Brain pericyte (primary cell): ENCODE measurements at places on chromosomes 12 and 14.
A peak's percentile ranks its signal among the peaks of the same experiment; 100 is the strongest.

DNA sequence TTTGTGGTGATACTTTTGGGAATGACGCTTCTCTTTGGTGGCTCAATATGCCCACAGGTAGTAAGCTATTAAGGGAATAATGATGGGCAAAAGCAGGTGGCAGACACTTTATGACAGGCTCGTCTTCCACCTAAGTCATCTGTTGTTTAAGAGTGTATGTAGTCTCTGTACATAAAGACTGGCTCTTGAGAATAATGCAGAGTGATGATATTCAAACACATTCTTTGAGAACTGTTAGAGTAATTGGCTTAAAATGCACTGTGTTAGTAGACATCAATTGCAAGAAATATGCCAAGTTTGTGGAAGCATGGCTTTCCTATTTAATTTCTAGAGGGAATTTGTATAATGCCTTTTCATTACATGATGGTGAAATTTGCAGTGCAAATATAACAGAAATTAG, 694.8 kb upstream of the MIS18BP1 start:
- DNase-seq = no peak

DNA sequence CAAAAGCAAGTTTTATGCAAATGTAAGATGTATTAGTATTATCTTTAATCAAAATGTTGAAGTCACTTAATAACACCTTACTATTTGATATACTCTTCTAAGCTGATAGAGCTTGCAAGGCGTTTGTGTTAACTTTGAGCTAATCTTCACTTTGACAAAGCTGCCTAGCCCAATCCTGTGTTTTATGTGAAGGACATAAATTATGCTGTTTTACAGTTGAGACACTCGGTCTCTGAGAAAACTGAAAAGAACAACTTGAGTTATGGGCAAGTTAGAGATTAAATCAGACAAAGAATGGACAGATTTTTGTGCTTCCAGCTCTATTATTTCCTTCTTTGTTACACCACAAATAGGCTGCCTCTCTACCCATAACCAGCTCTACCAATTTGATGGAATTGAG, 42.0 kb upstream of the DAAM1 start:
- no peak for DNase-seq

DNA sequence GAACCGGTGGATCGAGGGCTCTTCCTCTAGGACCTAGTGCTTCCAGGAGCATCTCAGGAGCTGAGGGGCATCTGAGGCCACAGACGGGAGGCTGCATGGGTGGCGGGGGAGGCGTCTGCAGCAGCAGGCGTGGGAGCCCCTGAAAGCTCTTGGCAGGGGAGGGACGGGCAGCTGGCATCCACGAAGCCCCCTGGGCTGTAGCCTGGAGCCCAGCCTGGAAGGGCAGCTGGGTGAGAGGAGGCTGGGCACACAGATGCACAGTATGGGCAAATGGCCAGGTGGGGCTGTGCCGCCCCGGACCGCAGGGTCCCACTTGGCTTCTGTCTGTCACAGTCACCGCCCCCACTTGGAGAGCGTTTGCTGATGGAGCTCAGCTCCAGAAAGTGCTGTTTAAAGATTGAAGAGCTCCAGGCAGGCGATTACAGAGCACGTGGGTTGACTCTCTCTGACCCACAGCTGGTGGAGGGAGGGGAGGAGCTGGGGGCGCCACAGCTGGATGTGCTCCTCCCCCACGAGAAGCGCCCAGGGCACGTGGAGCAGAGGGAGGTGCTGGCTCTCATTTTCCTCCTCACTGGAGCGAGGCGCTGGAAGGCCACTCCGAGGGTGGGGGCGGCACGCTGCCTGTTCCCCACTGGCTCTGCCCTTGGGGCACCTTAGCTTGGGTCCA, 155.0 kb upstream of the C14orf180 start:
- no peak for DNase-seq

GRCh38 chr14:48690349-48690748, 895.8 kb downstream of the RPS29 start:
- no peak for DNase-seq

DNA sequence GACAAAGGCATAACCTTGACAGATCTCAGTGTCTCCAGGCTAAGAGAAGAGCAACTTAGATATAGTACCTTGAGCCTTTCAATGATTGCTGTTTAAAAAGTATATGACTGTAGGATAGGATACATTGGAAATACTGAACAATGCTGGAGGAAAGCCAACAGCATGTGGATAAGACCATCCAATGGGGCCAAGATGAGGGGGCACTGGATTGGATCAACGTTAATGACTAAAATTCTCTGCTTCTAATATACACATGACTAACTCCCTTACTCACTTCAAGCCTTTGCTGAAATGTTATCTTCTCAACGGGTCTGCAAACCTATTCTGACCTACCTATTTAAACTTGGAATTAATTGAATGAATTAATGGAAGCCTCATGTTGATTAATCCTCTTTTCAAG, 354.9 kb downstream of the RAD51B start:
- no peak for DNase-seq

- no peak for DNase-seq
These were observed 225.4 kb downstream of the BTG1 start for GRCh38 chr12:91920276-91920675.

DNA sequence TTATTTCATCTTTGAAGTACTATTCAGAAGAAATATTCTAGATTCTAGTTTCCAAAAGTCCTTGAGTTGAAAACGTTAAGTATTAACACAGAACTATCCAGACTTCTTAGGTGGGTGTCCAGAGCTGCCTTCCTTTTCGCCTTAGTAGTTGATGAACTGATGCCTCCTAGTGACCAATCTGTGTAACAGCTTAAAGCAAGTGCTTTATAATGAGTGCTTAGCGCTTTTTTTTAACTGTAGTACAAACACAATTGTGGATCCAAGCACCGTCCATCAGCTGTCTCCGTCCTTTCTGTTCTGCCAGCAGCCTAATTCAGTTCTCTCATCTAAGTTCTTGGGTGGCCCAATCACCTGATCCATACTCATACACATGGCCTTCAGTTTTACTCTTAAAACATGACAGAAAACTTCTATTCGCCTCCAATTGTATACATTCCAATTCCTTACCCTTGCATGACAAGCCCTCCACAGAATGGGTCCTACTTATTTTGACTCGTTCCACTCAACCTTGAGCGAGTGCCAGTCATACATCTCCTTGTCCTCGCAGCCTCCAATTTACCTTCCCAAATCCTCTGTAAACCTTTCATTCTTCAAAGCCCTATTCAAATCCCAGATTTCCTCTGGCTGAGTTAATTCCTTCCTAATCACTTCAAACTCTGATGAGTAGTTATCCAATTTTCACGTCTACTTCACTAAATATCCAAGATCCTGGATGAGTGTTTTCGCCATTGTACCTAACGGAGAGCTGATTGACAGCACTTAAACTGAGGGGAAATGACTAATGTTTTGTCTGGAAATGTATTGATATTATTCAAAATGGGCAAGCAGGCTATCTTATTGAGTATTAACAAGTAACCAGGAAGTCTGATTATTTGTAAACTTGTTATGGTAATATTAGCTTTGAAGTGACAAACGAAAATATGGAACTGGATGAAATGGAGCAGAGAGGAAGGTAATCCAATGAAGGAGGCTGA, 5.8 kb upstream of the PHLDA1 start:
- DNase-seq = peak; percentile 48

GRCh38 chr12:92417373-92417772, 271.7 kb upstream of the BTG1 start:
- DNase-seq = no peak

- no peak for DNase-seq
These were observed 10.4 kb downstream of the CFAP73 start for GRCh38 chr12:113159937-113160336.

DNA sequence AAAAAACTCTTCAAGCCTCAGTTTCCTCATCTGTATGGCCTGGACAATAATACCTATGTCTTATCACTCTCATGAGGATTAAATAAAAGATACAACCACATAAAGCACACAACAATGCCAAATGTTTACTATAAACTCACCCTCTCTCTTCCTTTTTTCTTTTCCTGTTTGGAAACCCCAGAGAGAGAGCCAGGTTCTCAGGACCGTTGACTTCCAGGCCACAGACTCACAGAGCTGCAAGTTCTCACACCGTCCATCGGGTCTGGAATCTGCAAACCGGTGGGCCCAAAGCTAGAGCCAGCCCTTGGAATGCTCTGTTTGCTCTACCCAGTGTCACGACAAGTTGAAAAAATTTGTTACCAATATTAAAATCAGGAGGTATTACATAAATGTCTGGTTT, 4.6 kb upstream of the CD4 start:
- no peak for DNase-seq

GRCh38 chr12:49750027-49750995, 9.0 kb downstream of the TMBIM6 start:
- DNase-seq = no peak

DNA sequence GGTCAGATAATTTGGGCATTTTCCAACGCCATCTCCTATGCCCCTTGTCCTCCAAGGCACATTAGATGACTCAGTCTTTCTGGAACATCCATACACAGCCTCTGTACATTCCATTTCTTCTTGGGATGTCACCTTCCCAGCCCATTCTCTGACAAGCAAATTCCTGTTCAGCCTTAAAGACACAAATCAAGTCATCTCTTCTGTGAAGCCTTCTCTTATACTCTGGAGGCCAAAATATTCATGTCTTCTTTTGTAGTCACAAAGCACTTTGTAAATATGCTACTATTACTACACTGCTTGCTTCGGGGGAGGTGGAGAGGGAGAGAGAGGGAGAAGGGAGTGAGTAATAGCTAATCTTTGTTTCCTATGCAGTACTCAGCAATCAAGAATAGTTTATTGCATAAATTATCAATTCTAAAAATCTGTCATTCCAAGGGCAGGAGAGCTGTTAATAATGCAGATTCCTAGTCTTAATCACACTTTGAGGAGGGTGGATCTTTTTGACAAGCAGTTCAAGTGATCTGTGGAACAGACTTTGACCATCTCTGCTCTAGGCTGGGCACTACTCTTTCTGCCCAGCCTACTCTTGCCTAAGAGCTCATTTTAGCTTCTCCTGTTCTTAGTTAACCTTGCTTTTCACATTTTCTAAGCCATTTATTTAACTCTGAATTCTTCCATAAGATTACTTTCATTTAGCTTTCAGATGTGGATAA, 27.9 kb downstream of the KCNMB4 start:
- DNase-seq = no peak

DNA sequence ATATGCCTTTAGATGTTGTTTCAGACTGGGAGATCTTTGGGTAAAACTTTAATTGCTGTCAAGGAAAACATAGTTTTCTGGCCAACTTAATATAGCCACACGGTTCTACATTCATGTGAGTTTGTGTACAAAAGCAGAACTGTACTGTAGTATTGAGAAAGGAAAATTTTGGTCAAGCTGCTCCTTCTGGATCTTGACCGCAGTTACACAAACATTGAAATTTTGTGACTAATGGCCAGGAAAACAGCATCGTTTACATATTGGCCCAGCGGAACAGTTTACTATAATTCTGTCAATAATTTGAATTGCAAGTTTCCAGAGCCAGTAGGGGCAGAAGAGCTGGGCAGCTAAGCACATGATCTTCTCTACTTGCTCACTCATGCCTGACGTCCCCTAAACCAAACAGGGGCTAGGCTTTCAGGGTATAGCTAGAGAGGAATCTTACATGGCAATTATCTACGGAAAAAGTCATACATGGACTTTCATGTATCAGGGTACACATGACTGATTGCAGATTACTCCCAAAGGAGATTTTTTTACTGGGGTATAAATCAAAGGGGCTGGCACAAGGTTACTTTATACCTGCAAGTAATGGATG, 11.4 kb upstream of the ART4 start:
- DNase-seq = no peak

DNA sequence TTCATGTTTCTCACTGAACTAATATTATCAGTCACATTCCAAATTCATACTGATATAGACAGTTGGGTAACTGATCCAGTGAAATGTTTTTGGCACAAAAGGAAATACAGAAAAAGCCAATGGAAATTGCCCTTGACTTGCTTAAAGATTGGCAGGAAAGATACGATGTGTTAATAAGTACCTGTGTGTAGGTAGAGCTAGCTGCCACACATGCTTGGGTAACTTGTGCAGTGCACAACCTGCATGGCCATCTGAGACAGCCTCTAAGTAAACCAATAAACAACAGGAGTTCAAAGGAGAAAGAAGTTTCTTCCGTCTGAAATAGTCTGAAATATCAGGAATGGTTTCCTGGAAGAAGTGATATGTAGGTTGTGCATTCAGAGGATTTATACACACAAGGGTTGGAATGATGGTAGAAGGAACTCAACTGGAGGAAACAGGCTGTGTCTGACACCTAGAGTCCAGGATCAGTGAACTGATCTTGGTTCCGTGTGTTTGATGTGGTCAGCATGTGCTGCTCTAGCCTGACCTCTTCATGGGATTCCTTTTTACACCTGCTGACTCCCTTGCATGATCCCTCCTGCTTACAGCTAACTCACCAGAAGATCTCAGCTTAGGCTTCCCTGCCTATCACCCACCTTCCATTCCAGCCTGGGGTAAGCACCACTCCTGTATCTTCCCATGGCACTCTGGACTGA, 81.4 kb upstream of the KRR1 start:
- no peak for DNase-seq

GRCh38 chr12:55499810-55500252, 7.7 kb downstream of the OR6C68 start:
- DNase-seq = no peak

GRCh38 chr14:47438650-47439140, 236.7 kb downstream of the MDGA2 start:
- no peak for DNase-seq

GRCh38 chr12:5624486-5625272, 192.8 kb downstream of the NTF3 start:
- DNase-seq = no peak

GRCh38 chr14:29156096-29156495, 389.5 kb downstream of the FOXG1 start:
- DNase-seq = no peak

- DNase-seq = no peak
These were observed 126.3 kb downstream of the MGST1 start for GRCh38 chr12:16473610-16474326.

- DNase-seq = no peak
These were observed 1098.7 kb downstream of the AACS start for GRCh38 chr12:126163984-126164383.

DNA sequence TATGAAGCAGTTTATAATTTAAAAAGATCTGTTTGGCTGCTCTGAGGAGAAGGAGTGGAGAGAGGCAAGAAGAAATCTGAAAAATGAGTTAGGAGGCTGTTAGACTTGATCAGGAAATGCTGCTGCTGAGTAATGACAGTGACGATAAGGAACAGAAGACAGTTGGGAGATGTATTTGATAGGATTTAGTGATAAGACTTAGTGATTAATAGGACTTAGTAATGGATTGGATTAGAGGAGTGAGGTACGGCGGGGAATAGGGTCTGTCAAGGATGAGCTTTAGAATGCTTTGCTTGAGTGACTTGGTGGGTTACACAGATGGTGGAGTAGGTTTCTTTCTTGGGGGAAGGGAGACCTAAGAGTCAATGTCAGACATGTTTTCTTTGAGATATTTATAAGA, 31.7 kb downstream of the UNC79 start:
- DNase-seq = no peak
